Activated CD4-positive, alpha-beta memory T cell treated with anti-CD3 and anti-CD28 coated beads for 36 hours (primary cell): ENCODE measurements at places on chromosomes 2 and 18. TPM values are rescaled to one million over a fixed set of nuclear protein-coding genes. Genes with fewer than 3 reads are reported as not detected.

The CHRNG gene
- not detected for total RNA-seq

The ZNF519 gene
- 15.8 TPM for total RNA-seq

The AQP12B gene
- total RNA-seq = not detected

The OR6B2 gene
- total RNA-seq = not detected

The RASGRP3 gene
- 1.9 TPM for total RNA-seq

The LONRF2 gene
- 0.02 TPM for total RNA-seq

The CCDC68 gene
- total RNA-seq = not detected

The PRKAG3 gene
- not detected for total RNA-seq

The COL4A3 gene
- total RNA-seq = not detected

The ACMSD gene
- total RNA-seq = not detected

The TM4SF20 gene
- not detected for total RNA-seq

The IL36G gene
- not detected for total RNA-seq

The TPO gene
- not detected for total RNA-seq

The DSG2 gene
- 0.19 TPM for total RNA-seq

The PCARE gene
- not detected for total RNA-seq

The KCNJ13 gene
- total RNA-seq = not detected

The CDK15 gene
- total RNA-seq = not detected

The MSTN gene
- total RNA-seq = not detected

The PLGLB2 gene
- total RNA-seq = 0.29 TPM

The SLC14A1 gene
- total RNA-seq = 1.1 TPM

The SIX3 gene
- total RNA-seq = not detected

The RGPD5 gene
- total RNA-seq = 38.6 TPM

The GRB14 gene
- not detected for total RNA-seq

The DOCK10 gene
- 139 TPM for total RNA-seq

The REG3G gene
- total RNA-seq = not detected

The CDH19 gene
- not detected for total RNA-seq

The TIGD1 gene
- total RNA-seq = 7.2 TPM

The SOWAHC gene
- total RNA-seq = 1.0 TPM

The KHK gene
- 12.7 TPM for total RNA-seq

The OSBPL6 gene
- 1.5 TPM for total RNA-seq

The NTSR2 gene
- total RNA-seq = not detected

The TXNDC2 gene
- total RNA-seq = not detected

The INPP5D gene
- total RNA-seq = 54.9 TPM

The MEIS1 gene
- not detected for total RNA-seq

The NT5DC4 gene
- total RNA-seq = not detected

The CCDC148 gene
- 0.29 TPM for total RNA-seq

The LRRC30 gene
- not detected for total RNA-seq

The LINC00305 gene
- not detected for total RNA-seq
